ENCODE measurements at places on chromosomes 2 and 18.

- DNase-seq: no peak
Measured at GRCh38 chr2:101467306-101467705, 7.6 kb downstream of the RFX8 start.

GRCh38 chr2:66850376-66850775 lies 415.5 kb downstream of the MEIS1 start:
- DNase-seq: no peak

- DNase-seq: no peak
Measured at GRCh38 chr18:9876867-9877654, 8.7 kb upstream of the TXNDC2 start.

DNA sequence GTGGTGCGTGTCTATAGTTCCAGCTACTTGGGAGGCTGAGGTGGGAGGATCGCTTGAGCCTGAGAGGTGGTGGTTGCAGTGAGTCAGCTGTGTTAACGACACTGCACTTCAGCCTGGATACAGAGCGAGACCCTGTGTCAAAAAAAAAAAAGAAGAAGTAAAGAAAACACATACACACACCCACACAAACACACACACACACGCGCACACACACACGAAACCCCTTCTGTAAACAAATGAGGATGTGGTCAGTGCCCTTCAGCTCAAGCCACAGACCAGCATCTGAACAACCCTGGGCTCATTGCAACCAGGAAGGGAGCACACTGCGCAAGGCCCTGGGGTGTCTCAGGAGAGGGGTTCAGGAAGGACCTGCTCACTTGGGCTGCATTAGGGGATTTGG lies 47.9 kb upstream of the KCNF1 start:
- DNase-seq: no peak

GRCh38 chr2:16908656-16909055 lies 243.0 kb upstream of the CYRIA start:
- DNase-seq: no peak

DNA sequence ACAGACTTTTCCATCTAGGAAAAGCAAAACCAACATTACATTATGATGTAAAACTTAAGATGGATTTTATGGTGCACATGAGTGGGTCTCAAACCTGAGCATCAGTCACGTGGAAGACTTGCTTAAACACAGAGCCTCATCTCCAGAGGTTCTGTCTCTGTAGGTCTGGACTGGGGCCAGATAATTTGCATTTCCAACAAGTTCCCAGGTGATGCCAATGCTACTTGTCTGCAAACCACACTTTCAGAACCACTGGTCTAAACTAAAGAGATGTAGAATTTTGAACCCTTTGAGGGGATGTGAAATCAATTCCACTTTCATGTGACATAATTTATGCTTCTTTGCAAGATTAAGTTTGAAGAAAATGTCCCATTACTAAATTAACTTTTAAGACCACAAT lies 522.8 kb downstream of the MBD2 start:
- DNase-seq: no peak

DNA sequence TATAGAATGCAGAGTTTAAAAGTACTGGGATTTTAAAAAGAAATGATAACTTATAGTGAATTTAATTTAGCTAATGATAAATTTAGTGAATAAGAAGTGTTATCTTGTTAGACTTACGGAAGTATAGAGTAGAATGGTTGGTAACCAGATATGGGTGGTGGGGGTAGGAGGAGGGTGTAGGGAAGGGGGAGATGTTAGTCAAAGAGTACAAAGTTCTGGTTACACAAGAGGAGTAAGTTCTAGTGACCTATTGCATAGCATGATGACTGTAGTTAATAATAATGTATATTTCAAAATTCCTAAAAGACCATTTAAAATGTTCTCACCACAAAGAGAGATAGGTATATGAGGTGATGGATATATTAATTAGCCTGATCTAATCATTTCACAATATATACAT lies 184.8 kb upstream of the STON1 start:
- no peak for DNase-seq

GRCh38 chr2:120204945-120205670 lies 18.1 kb downstream of the TMEM185B start:
- no peak for DNase-seq

DNA sequence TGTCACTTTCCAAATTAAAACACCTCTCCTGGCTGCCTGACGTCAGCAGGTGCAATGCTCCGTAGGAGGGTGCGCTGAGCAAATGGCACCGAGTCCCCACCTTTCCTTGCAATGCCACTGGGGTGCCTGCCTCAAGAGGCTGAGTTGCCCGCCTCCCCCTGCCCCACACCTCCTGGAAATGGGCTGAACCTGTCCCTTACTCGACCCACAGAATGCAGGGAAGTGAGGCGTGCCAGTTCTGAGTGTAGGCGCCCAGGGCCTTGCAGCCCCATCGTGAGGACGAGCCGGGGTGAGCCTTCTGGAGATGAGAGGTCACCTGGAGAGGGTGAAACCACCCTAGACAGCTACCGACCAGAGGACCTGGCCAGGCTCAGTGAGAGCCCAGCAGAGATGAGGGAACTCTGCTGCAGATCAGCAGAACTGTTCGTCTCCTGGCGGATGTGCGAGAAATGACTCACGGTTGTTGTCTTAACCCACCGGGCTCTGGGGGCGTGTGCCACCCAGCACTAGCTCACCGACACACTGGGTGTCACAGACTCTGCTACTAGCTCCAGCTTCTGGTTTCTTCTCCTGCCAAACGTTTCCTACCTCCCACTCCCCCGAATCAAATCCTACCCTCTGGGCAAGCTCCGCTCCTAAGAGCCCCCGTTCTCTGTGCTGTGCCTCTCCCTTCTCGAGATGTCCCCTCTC lies 168.7 kb upstream of the HDAC4 start:
- DNase-seq: no peak

GRCh38 chr2:3547915-3548314 lies 10.2 kb downstream of the RNASEH1 start:
- no peak for DNase-seq

DNA sequence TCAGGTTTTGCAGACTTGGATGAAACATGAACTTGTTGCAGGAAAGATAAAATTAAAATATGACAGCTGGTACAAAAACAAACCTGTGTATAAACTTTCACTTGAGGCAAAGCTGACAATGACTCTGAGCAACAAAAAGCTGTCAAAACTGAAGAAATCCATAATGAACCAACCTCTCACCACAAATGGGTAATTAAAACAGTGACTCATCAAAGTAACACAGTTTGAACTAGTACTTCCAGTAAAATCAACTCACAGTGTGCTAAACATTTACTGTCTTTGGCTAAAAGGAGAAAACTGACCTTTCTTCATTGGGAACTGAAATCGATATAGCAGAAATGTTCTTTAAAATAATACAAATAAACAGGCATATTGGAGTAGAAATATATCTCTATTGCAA lies 209.7 kb downstream of the WDPCP start:
- no peak for DNase-seq

GRCh38 chr18:12468445-12468844 lies 60.7 kb downstream of the PRELID3A start:
- DNase-seq: no peak

- DNase-seq: no peak
Measured at GRCh38 chr2:3535794-3536681, 16.7 kb upstream of the ADI1 start.

DNA sequence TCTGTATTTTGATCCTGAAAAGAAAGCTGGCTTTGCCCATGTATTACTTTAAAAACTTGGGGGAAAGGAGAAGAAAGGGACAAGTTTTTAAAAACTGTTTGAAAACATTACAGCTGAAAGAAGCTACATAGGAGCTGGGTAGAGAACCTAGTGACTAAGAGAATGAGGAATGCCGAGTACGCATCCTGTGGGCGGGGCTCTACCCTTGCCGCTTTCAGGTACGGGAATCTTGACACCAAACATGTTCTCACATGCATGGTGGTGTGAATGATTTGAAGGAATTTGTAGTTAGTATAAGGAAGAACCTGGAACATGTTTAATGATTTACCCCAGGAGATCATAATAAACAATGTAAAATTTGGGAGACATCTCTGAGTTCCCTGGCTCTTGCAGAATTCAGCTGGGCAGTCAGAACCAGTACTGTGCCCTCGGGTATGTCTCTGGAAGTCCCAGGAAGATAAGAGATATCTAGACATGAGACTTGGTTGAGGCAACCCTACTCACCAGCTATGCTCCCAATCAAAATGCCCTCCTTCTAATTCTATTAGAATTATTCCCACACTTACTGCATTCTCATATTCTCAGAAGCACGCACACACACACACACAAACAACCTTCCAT lies 16.5 kb upstream of the TGFA start:
- DNase-seq: no peak
